Stimulated activated CD8-positive, alpha-beta memory T cell treated with anti-CD3 and anti-CD28 coated beads, Interleukin-7, amount 100 ng/mL, for 24 hours (primary cell): ENCODE measurements at places on chromosomes 1 and 21.

- no peak for DNase-seq
These were observed 62.5 kb downstream of the UBIAD1 start for GRCh38 chr1:11335417-11336056.

- no peak for DNase-seq
These were observed 216.6 kb downstream of the MRPL39 start for GRCh38 chr21:25390701-25391100.

- no peak for DNase-seq
These were observed 133.4 kb upstream of the FGGY start for GRCh38 chr1:59163268-59164092.

- DNase-seq, result no peak
These were observed 18.0 kb downstream of the AGPAT3 start for GRCh38 chr21:43882952-43883545.

DNA sequence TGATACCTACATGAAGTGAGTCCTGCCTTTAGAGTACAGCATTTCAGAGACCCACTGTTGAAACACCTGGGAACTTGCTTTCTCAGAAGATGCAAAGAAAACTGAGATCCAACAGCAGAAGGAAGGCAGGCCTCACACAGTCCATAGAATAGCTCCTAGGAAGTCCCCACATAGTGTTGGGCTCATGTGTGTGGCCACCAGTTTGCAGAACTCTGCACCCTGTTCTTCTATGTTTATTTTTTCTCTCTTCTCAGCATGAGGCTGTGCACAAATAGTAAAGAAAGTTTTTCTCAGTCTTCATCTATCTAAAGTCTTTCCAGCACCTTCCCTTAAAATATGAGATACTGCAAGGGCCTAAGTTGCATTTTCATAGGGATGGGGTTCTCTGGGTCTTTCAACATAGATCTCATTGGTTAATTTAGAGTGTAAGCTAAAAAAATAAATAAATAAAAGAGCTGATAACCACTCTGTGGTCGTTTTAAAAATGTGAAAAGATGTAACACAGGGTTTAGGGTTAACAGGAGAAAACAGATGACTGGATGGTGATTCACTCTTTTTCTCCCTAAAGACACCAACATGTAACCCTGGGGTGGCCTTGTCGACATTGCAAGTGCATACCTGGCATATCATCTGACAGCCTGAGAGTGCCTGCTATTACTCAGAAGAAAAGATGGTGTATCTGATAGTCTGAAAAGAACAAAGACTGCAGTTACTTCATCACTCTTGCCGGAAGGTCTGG is 94.6 kb downstream of the ZC3H11B start:
- DNase-seq, result no peak

- DNase-seq, result no peak
These were observed 2.3 kb downstream of the AGPAT3 start for GRCh38 chr21:43867332-43867703.

DNA sequence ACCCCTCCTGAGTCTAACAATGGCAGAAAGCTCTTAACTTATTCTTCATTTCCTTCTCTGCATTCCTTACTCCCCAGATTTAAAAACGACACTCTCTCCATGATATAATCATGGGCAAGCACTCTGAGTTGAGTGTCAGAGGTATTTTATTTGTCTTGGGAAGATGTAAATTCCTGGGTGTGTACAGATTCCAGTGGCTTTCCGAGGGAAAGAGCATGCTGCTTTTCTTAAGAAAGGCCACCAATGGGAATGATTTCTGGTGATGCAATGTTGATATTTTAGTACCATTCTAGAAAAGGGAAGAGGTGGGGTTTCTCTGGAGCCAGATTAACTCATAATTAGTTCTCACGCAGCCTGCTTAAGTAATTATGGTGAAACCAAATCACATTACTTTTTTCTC is 47.8 kb upstream of the BTG3 start:
- no peak for DNase-seq

DNA sequence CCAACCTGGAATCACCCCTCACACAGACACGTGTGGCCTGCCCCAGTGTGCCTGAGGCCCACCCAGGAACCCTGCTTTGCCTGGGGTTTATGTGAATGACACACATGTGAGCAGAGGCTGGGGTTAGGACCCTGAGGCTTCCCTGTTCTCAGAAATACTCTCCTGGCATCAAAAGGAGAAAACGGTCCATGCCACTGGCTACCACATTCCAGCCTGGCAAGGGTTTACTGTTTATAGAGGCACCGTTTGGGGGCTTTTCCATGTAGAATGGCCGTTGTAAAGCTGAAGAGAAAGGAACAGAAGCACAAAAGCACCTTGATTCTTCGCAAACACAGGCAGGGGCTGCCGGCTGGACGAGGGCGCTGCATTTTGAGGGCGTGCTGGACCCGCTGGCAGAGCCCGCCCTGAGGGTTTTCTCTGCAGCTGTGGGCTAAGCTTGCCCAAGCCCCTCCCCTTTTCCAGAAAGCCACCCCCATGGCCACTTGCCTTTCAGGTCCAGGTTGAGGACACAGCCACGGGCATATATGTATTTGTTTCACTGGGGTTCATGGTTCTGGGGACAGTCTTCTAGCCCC is 13.0 kb downstream of the TFF3 start:
- no peak for DNase-seq

- no peak for DNase-seq
These were observed 28.9 kb upstream of the NFASC start for GRCh38 chr1:204841798-204842197.

DNA sequence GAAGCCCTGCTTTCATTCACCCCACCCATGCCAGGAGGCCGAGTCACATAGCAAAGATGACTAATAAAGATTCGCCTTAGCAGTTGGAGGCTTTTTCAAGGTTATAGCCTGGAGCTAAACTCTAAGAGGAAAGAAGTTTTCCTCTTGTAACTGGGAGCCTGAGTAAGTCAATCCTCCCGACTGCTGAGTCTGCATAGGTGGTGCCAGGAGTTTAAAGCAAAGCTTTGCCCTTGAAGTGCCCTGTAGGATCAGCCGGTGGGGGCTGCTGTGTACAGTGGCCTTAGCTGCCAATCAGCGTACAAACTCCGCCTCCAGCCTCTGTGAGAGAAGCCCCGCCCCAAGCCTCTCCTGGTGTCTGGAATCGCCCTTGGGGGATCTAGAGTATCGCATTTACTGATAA is 147.5 kb upstream of the SPATA6 start:
- DNase-seq, result no peak

- no peak for DNase-seq
These were observed 94.2 kb downstream of the CACNA1E start for GRCh38 chr1:181577475-181577874.

- no peak for DNase-seq
These were observed 31.9 kb downstream of the KIF14 start for GRCh38 chr1:200588698-200589097.

GRCh38 chr1:28580722-28581530 is 11.1 kb upstream of the RAB42 start:
- DNase-seq, result no peak

GRCh38 chr1:39063191-39063590 is 37.0 kb downstream of the NDUFS5 start:
- no peak for DNase-seq
